ENCODE measurements at places on chromosomes 6 and 20.

DNA sequence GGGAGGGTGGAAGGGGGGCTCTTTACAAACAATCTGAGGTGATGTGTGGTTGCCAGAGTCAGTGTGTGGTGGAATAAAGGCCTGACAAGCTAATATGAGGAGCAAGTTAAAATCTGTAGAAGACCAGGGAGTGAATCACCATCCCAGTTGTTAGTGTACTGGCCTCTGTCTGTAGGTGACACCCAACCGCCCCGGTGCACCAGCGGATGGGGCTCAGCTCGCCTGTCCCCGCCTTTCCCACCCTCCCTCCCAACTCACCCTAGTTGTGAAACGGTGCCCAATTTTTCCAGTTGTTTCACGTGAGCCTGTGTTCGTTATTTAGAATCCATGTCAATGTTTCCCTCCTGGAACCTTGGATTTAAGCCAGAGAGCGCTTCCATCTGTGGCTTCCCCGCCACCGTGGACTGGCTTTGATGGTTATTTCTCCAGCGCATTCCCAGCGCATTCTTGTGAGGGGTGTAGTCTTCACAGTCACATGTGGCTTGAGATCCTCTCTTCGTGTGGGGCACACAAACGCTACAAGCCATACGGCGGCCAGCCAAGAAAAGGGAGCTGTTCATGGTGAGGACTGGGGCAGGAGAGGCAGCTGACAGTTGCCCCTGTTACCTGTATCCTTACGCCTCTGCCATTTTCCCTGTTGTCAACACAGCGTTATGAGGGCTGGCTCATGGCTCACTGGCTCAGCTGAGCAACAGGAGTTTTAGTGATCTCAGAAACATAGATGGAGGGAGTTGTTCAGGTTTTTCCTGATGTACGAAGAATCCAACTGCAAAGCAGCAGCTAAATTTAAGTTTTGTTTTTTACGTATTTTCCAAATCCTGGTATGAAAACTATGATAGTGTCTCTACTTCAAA lies 137.6 kb downstream of the ZDHHC14 start:
- no peak for DNase-seq

DNA sequence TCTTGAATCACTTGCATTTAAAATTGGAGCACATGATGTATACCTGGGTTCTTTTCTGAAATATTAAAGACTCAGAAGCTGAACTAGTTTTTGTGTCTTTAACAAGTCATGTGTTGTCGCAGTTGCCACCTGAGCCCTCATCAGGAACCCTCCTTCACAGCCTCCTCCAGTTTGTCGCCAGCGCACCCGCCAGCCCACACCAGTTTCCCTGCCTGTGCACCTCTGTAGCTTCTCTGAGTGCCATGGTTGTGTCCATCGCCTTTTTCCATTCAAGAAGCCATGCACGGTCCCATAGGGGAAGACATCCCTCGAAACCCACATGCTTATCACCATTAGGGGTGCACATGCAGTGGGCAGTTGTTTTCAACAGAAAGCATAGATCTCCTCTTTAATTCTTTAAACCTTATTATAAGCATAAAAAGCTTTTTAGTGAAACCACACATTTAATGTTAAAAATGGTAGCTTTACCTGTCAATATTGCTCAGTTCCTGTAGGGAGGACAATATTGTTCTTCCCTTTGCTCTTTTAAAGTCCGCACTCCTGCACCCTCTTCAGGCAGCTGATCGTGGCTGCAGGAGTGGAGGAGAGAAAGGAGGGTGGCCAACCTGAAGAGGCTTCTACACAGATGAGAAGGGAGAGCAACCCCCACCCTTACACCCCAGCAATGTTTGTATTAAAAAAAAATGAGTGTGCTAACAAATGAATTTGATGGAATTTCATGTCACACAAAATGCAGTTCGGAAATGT lies 121.9 kb downstream of the CFAP61 start:
- no peak for DNase-seq

GRCh38 chr20:62466072-62466760 lies 9.6 kb downstream of the GATA5 start:
- no peak for DNase-seq

GRCh38 chr6:42394151-42394550 lies 57.6 kb downstream of the TRERF1 start:
- no peak for DNase-seq
